ENCODE measurements at places on chromosomes 1 and 21. TPM values are rescaled to one million over a fixed set of nuclear protein-coding genes. Genes with fewer than 3 reads are reported as not detected.

EPHA8 gene
- polyA plus RNA-seq, result 0.05 TPM

SPRR3 gene
- not detected for polyA plus RNA-seq

ZNF695 gene
- 0.90 TPM for polyA plus RNA-seq

PLA2G2F gene
- not detected for polyA plus RNA-seq

- no peak for DNase-seq
These were observed 48.3 kb downstream of the HTR6 start for GRCh38 chr1:19712928-19713327.

- DNase-seq, result no peak
These were observed 31.9 kb downstream of the CDCP2 start for GRCh38 chr1:54120698-54121481.

DNA sequence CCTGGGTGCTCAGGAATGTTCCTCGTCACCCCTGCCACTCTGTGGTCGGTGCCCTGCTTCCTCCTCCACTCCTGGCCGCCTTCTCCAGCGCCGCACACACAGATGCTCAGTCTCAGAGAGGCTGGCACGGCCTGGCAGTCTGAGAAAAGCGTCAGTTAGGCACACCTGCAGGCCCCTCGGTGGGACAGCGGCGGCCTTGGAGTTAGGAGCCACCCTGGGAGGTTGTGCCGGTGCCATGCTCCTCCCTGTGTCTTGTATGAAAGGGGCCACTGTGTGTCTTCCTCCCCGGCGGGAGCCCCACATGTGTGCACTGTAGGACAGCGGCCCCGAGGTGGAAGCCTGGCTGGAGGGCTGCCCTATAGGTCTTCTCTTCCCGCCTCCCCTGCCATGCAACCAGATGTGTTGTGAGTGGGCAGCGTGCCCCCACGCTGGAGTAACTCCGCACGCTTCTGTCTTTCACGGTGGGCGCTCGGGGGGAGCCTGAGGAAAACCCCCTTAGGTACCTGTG lies 145.2 kb downstream of the PGBD5 start:
- DNase-seq, result no peak

All from forelimb muscle (tissue), 1 donor.